ENCODE measurements at places on chromosomes 11 and 22.

GRCh38 chr22:19691721-19692341 lies 22.5 kb upstream of the SEPTIN5 start:
- DNase-seq, result no peak

DNA sequence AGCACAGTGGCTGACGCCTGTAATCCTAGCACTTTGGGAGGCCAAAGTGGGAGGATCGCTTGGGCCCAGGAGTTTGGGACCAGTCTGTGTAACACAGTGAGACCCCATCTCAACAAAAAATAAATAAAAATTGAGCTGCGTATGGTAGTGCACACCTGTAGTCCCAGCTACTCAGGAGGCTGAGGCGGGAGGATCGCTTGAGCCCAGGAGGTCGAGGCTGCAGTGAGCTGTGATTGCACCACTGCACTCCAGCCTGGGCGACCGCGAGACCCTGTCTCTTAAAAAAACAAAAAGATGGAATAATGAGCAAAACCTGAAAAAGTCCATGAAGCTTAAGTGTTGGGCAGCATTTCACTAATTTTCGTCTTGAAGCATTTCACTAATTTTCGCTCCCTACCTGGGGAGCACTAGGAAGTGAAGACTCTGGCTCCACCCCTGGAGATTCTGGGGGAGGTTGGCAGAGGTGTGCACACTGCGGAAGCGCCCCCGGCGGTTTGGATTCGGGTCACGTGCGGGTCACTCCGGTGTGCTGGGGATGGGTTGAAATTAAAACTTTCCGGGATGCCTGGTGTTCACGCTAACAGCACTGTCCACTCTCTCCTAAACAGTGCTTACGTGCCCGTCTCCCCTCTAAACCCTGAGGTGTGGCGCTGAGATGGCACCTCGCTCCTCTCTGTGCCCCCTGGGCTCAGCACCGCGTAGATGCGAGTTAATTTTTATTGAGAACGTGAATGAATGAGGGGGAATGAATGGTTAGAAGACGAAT lies 906 bp upstream of the NAA40 start:
- peak; percentile 16 for DNase-seq

DNA sequence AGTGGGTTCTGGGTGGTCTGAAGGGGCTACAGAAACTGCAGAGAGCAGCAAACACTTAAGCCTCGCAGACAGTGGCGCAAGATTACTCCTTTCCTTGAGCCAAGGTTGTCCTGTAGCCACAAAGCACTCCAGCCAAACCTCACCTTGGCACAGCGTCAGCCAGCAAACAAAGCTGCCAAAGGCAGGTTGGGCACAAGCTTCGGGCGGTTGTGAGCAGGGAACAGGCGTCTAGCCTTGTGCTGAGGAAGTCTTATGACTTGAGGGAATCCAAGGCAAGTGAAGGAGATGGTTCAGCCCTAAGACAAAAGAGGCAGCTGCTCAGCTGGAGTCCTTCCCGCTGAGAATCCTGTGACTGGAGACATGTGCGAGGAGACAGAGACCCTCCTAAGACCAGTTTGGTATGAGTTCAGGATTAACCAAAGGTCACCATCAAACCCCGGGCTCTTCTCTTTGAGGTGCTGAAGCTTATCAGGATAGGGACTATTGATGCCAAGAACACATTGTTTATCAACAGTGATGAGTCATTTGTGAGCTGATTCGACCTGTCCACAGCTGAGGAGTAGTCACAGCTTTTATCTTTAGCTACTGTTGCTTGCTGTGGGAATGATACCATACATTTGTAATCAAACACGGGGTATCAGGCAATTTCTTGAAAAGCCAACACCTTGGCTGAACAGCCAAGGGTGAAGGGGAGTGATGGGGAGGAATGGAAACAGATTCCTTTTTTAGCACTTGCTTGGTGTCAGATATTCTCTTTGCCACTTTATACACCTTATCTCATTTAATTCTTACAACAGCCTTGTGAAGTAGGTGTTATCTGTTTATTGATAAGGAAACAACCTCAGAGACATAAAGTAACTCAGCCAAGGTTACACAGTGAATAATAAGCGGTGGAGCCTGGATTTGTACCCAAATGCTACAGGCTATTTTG lies 4.6 kb downstream of the ADM start:
- DNase-seq, result no peak

DNA sequence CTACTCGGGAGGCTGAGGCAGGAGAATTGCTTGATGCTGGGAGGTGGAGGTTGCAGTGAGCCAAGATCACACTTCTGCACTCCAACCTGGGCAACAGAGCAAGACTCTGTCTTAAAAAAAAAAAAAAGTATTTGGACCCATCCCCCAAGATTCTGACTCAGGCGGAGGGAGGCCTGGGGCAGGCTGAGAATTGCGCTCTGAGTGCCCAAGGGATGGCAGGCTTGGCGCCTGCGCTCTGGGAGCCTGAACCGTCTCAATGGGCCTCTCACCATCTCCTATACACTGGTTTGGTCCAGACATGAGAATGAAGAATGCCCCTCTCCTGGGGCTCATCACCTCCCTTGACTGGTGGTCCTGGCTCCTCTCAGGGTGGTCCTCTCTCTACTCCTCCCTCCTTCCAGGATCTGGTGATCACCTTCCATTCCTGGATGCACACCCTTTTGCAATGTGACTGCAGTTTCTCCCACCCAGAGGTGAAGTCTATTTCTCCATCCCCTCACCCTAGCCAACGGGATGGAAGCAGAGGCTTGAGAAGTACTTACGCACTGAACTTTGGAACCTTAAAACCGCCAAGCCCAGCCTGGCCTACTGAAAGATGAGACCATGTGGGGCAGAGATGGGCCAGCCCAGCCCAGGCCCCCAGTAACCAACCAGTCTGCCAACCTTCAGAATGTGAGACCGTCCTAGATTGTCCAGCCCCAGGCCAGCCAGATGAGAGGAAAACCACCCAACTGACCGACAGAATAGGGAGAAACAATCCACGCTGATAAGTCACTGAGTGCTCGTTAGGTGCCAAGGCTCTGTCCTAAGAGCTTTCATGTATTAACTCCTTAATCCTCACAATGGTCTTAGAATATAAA lies 4.9 kb downstream of the POLR3H start:
- DNase-seq, result no peak

DNA sequence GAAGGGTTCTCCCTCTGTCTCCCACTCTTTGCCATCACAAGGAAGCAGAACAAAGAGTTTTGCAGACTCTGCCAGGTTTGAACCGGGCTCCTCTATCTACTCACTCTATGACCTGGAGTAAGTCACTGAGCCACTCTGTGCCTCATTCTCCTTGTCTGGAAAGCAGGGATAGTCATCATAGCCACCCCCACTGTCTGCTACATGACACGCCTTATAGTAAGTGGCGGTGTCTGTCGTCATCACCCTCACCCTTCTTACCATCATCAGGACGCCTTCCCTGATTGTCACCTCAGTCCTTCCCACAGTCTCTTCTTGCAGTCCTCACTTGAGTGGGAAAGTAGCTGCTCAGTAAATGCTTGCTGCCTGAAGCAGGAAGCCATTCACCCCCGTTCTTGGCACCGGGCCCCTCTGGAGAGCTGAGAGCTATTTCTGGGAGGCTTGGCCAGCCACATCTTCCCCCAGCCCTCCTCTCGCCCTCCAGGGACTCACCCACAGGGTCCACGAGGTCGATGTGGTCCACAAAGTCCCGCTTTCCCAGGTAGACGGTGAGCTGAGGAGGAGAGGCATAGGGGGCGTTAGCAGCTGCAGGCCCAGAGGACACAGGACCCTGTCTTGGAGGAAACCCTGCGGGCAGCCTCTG lies 46.4 kb downstream of the TPBGL start:
- DNase-seq, result no peak

DNA sequence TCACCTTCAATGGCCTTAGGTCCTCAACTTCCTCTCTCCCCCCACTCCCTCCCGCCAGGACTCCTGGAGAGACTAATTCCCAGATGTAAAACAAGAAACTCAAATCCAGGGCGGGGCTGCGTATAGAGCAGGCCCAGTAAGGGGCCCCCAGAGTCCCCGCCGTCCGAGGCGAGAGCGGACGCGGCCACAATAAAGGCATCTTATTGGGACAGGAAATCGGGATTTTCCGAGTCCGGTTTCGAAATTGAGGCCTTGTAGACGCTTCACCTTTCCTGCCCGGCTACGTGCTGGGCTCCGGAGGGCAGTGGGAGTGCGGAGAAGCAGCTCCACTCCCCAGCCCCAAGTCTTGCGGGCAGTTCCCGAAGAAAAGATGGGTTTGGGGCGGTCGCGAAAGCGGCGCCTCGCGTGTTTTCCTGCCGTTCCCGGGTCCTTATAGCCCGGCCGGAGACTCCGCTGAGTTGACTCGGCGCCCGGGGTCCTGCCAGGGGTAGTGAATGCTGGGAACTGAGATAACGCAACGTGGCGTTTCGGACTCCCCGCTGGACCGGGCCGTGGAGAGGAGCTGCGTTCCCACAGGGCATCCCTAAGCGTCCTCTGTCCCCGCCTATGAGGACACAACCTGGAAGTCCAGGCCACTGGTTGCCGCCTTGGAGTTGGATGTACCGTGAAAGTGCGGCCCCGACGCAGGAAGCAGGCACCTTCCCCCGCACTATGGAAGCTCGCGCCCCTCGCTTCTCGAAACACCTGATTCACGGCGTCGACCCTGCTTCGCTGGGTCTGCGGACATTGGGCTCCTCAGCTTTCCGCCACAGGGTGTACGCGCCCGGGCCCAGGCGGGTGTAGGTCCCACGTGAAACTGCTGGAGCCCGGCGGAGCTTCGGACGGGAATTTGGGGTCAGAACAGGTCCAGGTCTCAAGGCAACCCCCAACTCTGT lies 4.8 kb upstream of the CHRM1 start:
- no peak for DNase-seq

- DNase-seq, result no peak
Measured at GRCh38 chr22:37180531-37181231, 7.4 kb downstream of the C1QTNF6 start.

All from activated naive CD4-positive, alpha-beta T cell treated with anti-CD3 and anti-CD28 coated beads for 36 hours (primary cell).